ENCODE measurements at places on chromosomes 2 and 18.

GRCh38 chr18:5066380-5066977, 130.6 kb downstream of the AKAIN1 start:
- no peak for DNase-seq

GRCh38 chr18:61774846-61775245, 118.0 kb downstream of the RNF152 start:
- no peak for DNase-seq

- no peak for DNase-seq
These were observed 26.1 kb upstream of the TMX3 start for GRCh38 chr18:68740966-68741365.

GRCh38 chr2:227536445-227536844, 62.2 kb upstream of the SCYGR2 start:
- no peak for DNase-seq

GRCh38 chr2:28754321-28754720, 2.7 kb downstream of the PPP1CB start:
- DNase-seq: no peak

DNA sequence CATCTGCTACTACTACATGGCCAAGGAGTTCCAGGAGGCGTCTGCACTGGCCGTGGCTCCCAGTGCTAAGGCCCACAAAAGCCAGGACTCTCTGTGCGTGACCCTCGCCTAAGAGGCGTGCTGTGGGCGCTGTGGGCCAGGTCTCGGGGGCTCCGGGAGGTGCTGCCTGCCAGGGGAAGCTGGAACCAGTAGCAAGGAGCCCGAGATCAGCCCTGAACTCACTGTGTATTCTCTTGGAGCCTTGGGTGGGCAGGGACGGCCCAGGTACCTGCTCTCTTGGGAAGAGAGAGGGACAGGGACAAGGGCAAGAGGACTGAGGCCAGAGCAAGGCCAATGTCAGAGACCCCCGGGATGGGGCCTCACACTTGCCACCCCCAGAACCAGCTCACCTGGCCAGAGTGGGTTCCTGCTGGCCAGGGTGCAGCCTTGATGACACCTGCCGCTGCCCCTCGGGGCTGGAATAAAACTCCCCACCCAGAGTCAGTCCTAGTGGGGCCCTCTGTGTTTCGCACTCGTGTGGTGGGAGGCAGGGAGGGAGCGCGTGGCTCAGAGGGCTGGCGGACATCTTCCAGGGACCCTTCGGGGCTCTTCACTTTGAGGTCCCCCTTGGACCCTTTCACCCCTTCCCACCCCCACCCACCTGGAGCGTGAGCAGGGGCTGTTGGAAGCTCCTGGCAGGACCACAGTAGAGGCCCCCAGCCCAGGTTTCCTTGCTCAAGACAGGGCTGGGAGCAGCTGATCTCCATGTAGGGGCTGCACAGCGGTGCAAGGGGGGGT, 5.7 kb downstream of the GPR35 start:
- no peak for DNase-seq

- no peak for DNase-seq
These were observed 440.0 kb upstream of the POU3F3 start for GRCh38 chr2:104413890-104414289.

GRCh38 chr2:205892251-205892655, 193.7 kb downstream of the INO80D start:
- DNase-seq: no peak

DNA sequence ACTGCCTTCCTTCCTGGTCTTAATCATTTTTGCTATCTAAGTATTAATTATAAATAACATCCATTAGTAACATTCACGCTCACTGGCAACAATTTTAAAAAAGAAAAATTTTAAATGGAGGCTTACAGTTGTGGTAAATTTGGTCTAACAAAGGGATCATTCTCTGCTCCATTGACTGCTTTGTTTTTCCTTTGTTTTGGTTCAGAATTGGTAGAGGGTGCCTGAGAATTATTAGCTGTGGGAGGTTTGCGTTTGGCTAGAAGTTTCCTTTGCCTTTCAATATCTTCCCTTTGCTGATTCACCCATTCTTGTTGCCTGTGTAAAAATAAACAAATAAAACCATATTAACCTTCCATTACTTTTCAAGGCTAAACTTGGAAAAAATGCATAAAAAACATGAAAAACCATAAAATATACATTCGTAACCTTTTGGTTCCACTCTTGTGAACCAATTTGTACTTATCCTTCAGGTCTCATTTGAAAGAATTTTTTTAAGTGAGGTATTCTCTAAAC, 114.6 kb downstream of the TLK1 start:
- DNase-seq: no peak

- no peak for DNase-seq
These were observed 59.1 kb downstream of the NYAP2 start for GRCh38 chr2:225458431-225459117.

- no peak for DNase-seq
These were observed at the start of gene MAB21L4 for GRCh38 chr2:240895656-240896388. Gene MAB21L4, minus strand, starts transcription at chr2:240896156. Its CDS starts 159 bp downstream, at chr2:240895997.

DNA sequence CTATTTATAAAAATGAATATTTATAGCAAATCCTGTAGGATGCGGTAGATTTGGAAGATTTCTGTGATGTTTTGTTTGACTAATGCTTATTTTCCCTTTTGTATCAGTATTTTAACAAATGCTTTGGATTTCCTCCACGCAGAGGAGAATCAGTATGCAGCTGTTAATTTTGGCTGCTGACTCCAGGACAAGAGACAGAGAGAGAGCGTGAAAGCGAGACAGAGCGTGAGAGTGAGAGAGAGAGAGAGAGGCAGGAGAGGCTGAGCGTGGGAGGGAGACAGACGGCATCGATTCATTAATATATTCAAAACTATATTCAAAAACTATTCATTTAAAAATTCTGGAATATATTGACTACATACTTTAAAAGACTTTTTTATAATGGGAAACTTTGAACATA, 62.5 kb downstream of the RRM2 start:
- no peak for DNase-seq

- no peak for DNase-seq
These were observed 356.4 kb downstream of the SLC4A3 start for GRCh38 chr2:219983836-219984235.

- no peak for DNase-seq
These were observed 38.6 kb downstream of the STON1 start for GRCh38 chr2:48568547-48568946.

DNA sequence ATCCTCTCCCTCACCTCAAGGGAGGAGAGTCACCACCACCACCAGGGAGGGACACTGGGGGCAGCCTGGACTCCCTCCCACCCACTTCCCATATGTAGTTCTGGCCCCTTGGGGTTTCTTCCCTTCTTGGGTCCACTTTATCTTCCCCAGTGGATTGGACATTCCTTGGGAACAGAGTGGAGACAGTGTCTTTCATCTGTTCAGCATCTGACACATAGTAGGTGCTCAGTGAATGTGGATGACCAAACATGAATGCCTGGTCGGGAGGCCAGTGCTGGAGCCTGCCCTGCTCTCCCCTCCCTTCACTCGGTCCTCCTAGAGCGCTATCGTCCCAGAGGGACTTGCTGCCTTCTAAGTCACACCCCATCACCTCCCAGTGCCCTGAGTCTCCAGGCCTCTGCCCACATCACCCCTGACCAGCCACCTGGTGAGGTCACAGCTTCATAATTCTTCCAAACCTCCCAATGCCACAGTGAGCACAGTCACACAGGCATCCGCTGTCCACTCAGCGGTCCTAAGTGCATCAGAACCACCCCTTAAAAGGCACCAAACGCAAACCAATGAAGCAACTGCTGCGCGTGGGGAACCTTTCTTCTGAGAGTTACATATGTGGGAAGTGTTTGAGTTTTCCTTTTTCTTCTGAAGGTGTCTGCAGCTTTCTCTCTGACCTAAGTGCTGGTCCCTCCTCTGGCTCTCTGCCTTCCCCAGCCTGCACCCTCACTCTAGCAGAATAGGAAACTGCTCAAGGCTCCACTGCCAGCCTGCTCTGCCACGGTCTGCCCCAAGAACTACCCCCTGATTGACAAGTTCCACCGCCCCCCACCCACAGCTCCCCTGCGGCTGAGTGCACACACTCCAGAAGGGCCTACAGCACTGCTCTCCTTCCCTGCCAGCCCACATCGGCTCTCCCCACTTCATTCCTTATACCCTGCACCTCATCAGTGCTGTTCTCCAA, 7.2 kb upstream of the SFXN5 start:
- no peak for DNase-seq

- no peak for DNase-seq
These were observed 30.1 kb downstream of the RBKS start for GRCh38 chr2:27860111-27860510.

DNA sequence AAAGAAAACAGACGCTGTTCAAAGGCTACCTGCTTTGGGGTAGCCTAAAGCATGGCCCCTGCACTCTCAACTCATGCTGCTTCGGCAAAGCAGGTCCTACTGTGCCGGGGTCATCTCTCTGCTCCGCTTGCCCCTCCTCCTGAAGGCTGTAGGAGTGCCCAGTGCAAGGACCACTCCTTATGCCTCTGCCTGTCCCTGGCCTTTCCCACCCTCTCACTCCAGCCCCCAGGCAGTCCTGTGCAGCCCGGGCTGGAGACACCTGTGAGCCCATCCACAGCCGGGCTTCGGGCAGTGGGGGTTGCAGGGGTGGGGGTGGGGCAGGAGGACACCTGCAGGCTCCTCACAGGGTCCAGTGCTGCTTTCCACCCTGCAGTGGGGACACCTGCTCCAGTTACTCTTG, 69.1 kb downstream of the ACKR3 start:
- DNase-seq: no peak

DNA sequence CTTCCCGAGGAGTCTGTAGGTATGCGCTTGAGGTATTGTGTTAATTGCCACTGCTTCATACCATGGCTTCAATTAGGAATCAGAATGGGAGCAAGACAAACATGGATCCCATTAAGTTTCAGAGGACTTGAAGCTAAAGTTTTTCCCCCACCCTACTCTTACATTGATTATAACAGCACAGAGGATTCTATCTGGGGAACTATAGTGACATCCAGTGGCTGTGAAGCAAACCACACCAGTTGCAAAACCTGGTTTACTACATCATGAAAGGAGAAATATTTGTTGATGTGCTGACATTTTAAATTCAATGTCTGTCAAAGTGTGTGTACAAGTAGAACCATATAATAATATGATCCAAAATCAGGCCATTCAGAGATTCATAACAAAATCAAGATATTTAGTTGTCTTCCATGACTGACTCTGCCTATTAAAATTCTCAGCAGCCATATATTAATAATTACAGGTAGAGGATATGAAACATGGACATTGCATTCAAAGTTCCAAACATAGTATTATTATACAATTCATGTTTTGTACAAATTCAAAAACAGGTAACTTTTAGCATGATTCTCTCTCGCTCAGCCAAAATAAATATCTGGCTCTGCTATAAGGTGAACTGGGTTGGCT, 82.9 kb downstream of the GRB14 start:
- no peak for DNase-seq

DNA sequence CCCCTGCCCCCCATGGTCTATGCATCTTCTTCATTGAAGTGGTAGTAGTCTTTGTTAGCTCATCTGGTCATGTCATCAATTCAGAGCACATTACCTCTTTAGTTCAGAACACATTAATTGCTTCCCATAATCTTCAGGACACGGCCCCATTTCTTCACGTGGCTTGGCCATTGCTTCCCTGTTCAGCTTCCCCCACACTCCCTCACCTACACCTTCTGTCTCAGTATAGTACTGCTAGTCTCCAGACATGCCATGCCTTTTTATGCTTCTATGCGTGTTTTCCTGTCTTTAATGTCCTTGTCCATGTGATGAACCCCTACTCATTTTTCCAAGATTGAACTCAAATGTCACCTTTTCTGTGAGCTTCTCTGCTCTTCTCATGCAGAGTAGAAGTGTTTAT, 35.1 kb downstream of the MSH2 start:
- DNase-seq: no peak

DNA sequence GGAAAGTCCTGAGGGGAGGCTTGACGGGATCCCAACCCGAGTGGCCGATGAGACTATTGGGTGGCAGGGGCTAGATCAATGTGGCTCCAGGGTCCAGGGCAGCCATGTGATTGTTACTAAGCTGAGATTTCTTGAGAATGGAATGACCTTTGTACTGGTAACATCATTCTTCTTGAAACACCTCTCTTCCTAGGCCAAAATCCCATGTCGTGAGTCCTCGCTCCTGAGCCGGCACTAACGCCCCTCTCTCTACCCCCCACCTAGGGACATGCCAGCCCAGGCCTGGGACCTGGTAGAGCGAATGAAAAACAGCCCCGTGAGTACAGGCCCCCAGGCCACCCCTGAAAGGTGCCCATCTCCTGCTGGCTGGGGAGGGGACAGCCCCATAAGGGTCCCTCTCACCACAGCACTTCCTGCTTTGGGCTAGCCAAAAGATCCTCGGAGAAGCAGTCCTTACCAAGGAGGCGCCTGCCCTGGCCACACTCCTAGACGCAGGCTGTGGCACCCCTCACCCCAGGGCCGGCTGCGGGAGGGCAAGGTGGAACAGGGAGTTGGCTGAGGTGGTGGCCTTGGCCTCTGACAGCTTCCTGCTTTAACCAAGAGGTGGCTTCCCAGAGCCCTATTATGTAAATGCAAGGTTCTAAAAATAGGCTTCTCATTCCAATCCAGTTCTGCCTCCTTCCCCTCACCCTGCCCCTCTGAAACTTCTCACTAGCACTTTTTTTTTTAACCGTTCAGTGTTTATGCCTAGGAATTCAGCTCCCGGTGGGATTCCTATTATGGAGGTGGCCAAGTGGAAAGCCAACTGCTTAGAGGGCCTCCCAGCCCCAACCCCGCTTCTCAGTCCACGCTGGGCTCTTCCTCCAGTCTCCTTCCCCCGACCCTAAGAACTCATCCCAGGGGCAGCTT, 126.6 kb upstream of the PPP1CB start:
- DNase-seq: peak; percentile 53

DNA sequence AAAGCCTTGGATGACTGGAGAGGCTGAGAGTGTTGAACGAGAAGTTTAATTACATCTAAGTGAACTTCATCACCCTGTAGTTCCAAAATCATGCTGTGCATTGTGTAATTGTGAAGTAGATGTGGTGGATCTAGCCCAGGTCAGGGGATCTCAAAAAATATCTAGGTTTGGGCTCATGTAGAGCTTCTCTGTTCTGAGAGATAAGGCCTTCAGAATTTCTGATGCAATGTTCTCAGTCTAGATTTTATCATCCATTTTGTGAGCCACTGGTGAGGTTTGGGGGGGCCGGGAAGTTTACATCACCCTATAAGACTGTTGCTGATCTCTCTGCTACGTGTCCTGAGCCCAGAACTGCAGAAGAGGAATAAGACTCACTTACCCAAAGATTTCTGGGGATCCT, 719.4 kb downstream of the SOCS6 start:
- no peak for DNase-seq

DNA sequence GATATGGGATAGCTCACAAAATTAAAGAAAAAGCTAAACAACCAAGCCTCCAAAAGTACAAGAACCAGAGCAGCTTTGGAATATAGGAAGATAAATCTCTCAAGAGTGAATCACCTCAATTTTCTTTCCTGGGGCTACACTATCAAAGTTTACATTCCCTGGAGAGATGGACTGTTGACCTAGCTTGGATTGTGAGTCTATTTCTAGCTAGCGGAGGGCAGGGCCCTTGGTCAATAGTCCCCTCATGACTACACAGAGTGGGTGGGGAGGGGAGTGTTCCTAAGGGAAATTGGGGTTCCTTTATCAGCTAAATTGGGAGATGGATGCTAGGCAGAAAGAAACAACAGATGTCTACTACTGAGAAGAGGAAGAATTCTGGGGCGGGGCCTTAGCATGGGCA, 29.9 kb upstream of the EIF2AK3 start:
- DNase-seq: no peak

GRCh38 chr18:9969247-9969646, 55.4 kb downstream of the VAPA start:
- no peak for DNase-seq

All from activated CD4-positive, alpha-beta T cell treated with anti-CD3 and anti-CD28 coated beads, Interleukin-2, amount 50 U/mL, for 1 hour (primary cell).